ENCODE measurements at places on chromosomes 6 and 20. TPM values are rescaled to one million over a fixed set of nuclear protein-coding genes. Genes with fewer than 3 reads are reported as not detected.

DNA sequence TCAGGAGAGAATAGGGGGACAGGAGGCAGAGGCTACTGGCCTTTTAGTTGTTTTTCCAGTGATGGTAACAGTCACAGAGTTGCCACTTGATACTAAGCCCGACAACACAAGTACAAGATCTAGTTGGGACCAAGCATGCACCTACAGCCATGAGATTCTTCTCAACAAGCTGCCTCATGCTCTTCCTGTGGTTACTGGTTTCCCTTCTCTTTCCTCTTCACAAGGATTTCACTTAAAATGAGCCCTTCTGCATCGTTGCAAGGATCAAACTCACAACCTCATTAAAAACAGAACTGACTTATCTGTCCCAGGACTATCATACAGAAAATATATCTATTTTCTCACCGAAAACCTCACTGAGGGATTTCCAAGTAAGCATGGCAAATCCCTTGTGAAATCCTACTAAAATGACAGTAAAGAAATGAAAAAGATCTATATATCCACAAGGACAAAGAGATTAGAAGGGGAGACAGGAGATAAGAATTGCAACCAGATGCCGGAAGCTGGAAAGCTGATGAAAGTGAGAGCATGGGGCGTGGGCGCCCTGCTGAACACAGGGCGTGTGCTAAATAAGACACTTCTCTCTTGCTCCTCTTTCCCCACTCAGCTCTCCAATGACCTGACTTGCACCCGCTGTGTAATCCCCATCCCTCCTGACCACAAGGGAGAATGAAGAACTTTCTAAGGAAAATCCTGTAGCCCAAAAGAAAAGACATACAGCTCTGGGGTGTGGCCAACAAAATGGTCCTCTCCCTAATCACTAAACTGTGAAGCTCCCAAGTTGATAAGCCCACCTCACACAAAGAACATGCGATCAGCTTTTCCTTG lies 13.4 kb downstream of the MTFR2 start:
- peak; percentile 36 for DNase-seq

DNA sequence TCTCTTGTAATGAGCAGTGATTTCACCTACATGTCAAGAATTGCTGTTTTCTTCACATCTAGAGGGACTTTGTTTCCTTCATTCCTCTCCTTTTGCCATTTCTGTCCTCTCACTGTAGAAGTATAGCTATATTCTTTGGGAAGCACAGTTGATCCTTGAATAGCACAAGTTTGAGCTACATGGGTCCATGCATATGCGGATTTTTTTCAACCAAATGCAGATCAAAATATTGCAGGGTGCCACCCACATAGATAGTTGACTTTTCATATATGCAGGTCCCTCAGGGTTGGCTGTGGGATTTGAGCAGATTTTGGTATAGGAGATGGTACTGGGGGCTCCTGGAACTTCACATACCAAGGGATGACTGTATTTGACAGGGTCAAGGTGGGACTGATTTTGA lies 41.1 kb downstream of the BLTP3A start:
- DNase-seq: no peak

- DNase-seq: no peak
These were observed 27.4 kb upstream of the LRRN4 start for GRCh38 chr20:6081236-6081635.

DNA sequence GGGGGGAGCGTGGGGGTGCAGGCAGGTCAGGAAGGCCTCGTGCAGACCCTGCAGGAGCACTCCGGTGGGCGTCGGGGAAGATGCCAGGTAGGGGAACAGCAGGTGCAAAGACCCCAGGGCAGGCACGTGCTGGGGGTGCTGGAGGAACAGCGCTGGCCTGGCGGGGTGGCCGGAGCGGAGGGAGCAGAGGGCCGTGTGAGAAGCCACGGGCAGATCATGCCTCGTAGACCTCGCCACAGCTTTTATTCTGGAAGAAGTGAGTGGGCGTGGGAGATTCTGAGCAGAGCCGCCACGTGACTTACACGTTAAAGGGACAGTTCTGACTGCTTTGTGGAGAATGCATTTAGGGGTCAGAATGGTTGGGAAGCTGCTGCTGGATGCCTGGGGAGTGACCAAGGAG lies 9.3 kb downstream of the NTSR1 start:
- DNase-seq: no peak

DNA sequence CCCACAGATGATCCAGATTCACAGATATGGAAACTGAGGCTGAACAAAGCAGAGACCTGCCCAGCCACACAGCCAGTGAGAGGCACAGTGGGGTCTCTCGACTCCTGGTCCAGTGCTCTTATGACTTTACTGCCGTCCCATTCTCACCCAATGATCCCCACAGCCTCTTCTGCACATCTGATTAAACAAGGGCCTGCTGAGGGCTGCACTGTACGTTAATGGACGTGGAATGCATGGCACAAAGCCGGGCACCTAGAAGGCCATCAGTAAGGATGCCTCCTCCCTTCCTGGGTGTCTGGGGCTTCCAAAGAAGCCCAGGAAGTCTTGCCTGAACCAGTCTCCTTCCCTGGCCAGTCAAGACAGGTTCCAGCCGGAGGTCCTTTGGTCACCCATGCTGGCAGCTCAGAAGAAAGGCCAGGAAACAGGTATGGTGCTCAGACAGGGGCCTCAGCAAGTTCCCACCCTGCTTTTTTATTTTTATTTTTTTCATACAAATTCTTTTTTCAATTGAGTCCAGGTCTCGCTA lies 3.8 kb downstream of the TFEB start:
- DNase-seq: no peak

DNA sequence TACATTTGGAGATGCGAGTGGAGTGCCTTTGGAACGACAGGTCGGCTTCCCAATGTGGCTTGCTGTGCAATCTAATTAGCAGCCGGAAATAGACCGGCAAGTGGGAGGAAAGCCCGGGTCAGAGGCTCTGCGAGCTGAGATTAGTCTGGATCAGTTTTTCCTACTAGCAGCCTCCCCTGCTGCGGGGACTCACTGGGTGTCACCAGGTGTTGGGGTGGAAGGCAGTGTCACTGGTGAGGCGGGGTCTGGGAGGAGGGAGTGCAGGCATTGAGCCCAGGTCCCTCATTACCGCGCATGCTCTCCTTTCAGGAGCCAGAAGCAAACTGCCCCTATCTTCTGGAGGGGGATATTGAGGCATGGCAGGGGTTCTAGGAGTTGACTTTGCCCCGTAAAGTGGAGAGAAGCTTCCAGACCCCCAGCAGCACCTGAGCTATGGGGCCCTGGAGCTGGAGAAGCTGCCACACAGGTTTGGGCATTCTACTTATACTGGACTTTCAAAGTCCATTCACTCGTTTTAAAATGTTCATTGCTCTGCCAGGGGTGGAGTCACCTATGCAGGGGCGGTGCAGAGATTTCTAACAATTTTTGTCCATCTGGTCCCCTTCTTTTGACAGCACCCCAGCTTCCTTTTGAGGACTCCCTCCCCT lies 11.0 kb downstream of the SULF2 start:
- no peak for DNase-seq

DNA sequence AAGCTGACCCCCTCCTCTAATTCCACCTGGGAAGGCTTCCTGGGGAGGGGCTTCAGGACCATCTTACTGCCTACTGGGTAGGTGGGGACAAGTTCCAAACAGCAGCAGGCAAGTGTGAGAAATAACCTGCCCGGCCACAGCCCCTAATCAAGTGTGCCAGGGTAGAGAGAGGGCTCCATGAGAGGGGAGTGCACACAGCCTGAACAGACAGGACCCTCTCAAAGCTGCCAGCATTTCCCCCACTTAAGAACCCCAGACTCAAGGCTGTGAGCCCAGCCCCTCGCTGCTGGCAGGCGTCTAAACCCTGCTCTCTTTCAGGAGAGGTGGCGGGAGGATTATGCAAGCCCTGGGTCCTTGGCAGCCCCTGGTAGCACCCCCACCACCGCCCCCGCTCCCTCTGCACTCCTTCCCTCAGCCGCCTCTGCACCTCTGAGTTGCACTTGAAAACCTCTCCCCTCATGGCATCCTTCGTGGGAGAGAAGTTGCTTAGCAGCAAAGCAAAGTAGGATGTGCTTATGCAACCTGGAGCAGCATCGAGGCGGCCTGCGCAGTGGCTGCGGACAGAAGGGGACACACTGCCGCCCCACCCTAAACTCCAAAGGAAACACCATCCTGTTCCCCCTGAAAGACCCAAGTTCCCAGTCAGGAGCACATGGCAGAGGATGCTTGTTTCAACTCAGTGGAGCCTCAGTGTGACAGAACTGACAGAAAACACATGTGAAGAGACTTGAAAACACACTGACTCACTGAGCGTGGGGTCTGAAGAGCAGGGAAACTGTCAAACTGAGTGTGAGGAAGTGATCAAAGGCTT lies 10.5 kb downstream of the DDRGK1 start:
- no peak for DNase-seq

MUCL3 gene
- not detected for polyA plus RNA-seq

DNA sequence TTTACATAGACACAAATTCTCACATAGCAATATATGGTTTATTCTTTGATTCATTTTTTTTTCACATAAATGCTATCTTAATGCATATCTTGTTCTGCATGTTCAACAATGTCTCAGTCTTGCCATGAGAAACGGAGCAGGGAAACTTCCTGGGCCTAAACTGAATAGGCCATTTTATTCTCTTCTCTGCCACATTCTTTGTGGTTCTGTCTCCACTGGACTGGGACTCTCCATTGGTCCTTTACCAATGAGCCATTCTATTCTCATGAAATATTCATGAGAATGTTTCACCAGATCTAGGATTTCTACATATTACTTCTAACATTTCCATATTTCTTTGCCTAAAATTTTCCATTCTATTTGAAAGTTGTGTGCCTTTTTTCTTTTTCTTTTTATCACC lies 42.8 kb downstream of the LAMA2 start:
- no peak for DNase-seq

- peak; percentile 93 for DNase-seq
These were observed 63.0 kb upstream of the NCOA3 start for GRCh38 chr20:47438464-47439381.

DNA sequence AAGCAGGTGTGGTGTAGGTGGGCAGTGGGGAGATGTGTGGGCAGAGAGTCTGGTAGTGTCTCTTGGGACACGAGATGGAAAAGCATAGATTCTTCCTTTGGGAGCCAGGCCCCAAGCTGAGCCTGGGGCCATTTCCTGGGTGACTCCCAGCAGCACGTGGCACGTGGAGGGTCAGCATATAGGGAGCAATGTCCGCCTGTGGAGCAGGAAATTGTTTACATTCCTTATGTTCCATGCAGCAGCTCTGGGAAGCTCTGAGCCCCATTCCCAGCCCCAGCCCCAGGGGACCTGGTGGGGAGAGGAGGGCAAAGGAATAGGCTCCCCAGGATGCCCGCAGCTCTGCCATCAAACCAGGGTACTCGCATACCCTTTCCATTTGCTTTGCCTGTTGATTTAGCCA lies 57.6 kb downstream of the DAAM2 start:
- no peak for DNase-seq

GRCh38 chr6:89172131-89172530 lies 26.3 kb downstream of the PM20D2 start:
- no peak for DNase-seq

DNA sequence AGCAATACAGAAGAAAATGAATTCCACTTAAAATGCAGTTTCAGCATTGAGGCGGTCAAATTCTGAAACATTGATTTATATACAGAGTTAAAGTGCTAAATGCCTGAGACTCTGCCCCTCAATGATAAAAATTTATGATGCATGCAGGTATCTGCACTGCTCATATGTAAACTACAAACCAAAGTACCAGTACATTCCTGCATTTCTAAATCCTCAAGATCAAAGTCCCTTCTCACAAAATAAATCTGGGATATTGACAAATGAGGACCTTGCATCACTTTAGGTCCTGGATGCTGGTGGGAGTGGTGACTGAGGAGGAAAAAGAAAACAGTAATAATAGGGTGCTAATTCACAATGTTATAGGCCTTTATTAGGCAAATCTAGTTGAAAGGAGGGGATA lies 101.9 kb downstream of the FIG4 start:
- no peak for DNase-seq

DNA sequence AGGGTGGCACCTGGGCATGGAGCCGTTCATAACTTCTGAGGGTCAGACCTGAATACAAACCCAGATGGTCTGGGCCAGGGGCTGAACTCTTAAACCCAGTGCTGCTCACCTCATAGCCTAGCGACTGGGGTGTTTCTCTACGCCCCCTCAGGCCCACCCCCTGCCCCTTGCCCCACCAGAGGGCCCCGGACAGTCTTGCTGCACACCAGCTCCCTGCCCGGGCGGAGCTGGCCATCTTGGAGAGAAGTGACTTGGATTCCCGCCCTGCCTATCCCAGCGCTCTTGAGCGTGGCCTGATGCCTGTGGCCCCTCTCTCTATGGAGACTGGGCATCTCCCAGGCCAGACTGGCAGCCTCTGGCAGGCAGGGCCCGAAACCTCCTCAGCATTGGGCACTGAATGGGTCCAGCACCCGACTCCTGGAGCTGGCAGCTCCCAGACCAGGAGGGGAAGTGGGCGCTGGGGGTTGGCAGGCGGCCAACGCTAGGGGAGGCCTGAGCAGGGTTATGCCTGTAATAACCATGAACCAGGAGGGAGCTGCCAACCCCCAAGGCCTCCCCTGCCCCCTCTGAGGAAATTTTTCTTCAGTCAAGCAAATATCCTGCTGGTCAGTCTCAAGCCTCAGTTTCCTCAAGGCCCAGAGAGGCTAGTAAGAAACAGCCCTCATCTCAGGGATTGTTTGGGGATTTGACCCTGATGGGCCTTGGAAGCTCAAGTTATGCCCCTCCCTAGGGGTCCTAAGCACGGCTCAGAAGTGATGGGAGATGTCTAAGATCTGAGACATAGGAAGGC lies 169.5 kb downstream of the VEGFA start:
- DNase-seq: no peak

GRCh38 chr6:31140643-31141042 lies 1.8 kb upstream of the PSORS1C2 start:
- DNase-seq: no peak

DNA sequence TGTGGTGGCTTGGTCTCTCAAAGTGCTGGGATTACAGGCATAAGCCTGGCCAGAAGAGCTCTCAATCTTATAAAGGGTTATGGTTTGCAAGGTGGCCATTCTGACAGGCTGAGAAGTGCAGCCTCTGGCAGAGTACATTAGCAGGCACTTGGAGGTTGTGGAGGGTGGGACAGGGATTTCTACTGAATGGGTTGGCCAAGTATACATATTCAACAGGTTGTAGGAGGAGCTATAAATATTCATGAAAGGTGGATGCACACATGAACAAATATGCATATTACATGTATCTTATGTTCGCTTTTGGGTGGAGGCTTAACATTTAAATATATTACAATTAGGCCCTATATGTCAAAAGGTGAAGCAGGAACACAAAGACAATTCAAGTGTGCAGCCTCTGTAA lies 20.0 kb upstream of the KCNK5 start:
- DNase-seq: no peak

SIGLEC1 gene
- 2.5 TPM for polyA plus RNA-seq

- no peak for DNase-seq
These were observed 166.9 kb downstream of the JARID2 start for GRCh38 chr6:15412767-15413166.

CLIC5 gene
- polyA plus RNA-seq: not detected

Measured in CD14-positive monocyte (primary cell).